ENCODE measurements at places on chromosomes 13 and 19.

GRCh38 chr13:58085819-58086218 is 454.3 kb downstream of the PCDH17 start:
- DNase-seq, result no peak

DNA sequence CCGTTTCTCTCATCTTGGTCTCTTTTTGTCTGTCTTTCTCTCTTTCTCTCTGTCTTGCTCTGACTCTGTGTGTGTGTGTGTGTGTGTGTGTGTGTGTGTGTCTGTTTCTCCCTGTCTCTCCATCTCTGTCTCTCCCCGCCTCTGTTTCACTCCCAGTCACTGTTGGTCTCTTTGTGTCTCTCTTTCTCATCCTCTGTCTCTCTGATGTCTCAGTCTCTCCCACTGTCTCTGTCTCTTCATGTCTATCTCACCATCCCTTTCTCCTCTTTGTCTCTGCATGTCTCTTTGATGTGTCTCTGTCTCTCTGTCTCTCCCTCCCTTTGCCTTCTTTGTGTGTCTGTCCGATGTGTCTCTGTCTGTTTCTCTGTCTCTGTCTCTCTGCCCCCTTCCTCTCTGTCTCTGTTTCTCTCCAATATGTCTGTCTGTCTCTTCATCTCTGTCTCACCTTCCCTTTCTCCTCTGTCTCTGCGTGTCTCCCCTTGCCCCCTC is 2.5 kb downstream of the NFIC start:
- DNase-seq, result no peak

DNA sequence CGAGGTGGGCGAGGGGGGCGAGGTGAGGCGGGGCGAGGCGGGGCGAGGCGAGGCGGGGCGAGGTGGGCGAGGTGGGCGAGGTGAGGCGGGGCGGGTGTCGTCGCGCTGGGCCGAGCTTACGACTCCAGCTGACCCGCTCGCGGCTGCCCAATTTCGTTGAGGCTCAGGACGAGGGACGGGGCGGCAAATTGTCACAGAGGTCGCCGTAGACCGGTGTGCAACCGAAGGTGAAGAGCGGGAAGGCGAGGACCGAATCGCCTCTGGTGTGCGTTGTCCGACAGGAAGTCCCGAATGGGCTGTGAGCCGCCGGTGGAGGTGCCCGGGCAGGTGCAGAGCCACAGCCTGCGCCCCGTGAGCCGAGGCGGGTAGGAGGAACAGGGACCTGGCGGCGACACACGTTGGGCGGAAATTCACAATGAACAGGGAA is at the start of gene LACC1:
TSS of gene LACC1 (plus strand) at position 150 of the 427 bp plus-strand sequence. CDS start 1,082 bp downstream, outside the sequence.
- peak; percentile 40 for DNase-seq

DNA sequence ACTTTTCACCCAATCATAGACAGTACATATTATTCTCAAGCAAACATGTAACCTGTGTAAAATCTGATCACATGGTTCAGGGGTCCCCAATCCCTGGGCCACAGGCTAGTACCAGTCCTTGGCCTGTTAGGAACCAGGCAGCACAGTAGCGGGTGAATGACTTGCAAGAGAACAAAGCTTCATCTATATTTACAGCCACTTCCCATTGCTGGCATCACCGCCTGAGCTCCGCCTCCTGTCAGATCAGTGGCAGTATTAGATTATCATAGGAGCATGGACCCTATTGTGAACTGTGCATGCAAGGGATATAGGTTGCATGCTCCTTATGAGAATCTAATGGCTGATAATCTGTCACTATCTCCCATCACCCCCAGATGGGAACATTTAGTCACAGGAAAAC is 133.1 kb downstream of the MAB21L1 start:
- no peak for DNase-seq

DNA sequence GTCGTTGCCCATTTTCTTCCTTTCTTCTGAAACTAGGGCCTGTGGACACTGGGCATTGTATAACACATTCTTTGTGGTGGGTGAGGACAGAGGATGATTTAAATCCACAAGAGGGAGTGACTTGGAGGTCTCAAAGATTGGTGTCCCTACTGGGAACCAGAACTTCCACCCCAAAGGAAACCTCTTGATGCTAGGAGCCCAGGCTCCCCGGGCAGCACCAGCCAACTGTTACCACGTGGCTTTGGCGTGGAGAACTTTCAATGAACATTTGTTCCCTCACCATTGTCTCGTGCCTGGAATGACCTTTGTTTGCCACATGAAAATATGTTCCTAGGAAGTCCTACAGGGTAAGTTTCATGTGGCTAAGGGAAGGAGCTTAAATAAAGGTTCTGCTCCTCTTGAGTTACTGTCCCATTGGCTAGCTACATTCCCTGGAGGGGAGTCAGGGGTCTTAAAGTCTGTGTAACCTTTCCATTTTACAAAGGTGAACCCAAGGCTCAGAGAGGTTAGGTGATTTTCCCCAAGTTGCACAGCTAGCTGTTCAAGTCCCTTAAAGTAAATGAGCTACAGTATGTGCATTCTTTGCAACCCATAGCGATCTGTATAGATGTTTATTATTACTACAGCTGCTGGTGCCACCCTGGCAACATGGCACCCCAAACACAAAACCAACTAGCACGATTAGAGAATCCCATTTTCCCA is 5.0 kb upstream of the CDX2 start:
- DNase-seq, result no peak

DNA sequence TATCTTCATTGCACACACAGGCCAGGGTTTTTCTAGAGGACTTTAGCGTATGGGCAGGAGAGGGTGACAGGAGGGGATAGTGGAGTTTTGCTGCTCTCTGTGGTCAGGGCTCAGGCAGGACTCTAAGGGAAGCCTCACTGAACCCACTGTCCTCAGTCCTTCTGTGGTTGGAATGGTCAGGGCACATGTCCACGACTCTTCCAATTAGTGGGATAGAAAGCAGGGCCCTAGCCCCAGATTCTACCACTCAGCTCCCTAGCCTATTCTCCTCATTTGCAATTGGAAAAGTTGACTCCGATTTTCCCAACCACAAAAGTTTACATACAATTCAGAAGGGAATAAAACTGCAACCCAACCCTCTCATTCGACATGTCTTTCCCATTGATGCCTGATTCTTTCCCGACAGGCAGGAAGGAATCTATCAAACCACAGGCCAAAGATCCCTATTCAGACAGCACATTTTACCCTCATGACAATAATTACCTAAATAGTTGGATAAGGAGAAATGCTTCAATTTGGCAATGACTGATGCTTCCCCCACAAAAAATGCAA is 38.2 kb downstream of the TGDS start:
- no peak for DNase-seq

DNA sequence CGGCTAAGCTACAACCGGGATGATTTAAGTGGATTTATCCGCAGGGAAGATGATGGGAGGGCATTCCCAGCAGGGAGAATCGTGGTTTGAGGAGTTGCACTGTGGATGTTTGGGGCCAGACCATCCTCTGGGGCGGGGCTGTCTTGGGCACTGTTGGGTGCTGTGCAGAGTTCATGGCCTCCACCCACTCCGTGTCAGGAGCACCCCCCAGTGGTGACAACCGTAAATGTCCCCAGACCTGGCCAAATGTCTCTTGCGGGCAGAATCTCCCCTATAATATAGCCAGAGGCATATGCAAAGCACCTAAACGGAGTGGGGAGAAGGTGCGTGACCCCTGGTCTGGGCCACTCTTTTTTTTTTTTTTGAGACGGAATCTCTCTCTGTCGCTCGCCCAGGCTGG is 40.2 kb downstream of the SMIM24 start:
- DNase-seq, result peak; percentile 83

DNA sequence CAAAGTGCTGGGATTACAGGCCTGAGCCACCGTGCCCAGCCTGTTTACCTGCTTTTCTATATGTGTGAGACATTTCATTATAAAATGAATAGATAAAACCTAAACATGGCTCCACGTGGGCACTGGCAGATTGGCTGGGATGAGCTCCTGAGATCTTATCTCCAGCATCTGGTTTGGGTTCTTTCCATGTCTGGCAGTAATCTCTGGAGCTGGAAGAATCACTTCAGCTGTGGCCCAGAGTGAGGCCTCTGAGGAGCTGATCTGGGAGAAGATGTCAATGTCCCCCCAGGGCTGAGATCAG is 5.5 kb upstream of the SULT2A1 start:
- DNase-seq, result peak; percentile 47

- no peak for DNase-seq
Measured at GRCh38 chr19:27676877-27677276, 1536.1 kb downstream of the UQCRFS1 start.

DNA sequence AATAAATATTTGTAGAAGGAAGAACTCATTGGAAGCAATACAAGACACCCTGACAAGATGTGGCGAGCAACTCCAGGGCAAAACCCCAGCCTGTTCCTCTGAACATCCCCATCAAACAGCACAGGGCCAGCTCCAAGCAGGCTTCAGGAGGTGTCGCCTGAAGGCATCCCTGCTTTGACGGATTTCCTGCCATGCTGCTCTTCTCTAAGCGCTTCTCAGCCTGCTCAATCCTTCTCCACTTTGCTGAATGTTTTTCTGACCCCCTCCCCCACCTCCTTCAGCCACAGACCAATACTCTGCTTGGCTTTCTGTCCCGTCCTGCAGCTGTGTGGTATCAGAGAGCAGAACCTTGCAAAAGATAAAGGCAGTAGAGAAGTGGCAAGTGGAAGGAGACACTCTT is 28.4 kb downstream of the C19orf81 start:
- no peak for DNase-seq

DNA sequence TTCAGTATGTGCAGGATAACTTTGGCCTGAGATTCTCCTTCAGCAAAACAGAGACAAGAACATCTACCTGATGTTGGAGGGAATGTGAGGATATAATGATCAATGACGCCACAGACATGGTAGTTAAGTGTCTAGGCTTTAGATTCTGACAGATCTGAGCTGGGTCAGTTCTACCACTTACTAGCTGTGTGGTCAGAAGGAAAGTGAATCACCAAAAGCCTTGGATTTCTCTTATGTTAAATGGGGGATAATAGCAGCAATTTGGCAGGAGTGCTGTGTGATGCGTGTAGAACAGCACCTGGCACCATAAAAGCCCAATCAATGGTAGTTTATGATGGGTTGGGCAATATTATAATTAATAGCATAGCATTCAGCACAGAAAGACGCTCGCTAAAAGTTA is 41.7 kb downstream of the RXFP2 start:
- no peak for DNase-seq

DNA sequence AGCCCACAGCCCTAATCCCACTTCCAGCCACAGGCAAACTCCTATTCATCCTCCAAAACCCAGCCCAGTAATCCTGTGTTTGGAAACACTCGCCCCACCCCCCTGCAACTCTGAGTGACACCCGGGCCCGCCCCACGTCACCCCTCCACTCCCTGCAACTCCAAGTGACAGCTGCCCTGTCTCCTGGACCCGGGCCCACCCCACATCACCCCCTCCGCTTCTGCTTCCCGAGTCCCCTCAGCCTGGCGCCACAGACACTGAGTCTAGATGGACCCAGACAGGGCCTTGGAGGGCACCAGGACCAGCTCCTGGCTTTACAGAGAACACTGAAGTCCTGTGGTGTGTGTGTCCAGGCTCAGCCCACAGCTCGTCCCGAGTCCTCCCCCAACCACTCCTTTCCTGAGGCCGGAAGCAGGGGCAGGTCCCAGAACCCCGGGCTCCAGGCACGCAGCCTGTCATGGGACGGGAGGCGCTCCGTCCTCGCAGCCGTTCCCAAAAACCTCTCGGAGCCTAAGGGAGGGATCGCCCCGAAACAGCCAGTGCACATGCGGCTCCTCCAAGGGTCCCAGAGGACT is 7.7 kb downstream of the REXO1 start:
- no peak for DNase-seq

GRCh38 chr19:41965106-41965505 is 6.0 kb upstream of the RABAC1 start:
- no peak for DNase-seq

GRCh38 chr19:10120538-10121189 is 965 bp upstream of the EIF3G start:
- no peak for DNase-seq

DNA sequence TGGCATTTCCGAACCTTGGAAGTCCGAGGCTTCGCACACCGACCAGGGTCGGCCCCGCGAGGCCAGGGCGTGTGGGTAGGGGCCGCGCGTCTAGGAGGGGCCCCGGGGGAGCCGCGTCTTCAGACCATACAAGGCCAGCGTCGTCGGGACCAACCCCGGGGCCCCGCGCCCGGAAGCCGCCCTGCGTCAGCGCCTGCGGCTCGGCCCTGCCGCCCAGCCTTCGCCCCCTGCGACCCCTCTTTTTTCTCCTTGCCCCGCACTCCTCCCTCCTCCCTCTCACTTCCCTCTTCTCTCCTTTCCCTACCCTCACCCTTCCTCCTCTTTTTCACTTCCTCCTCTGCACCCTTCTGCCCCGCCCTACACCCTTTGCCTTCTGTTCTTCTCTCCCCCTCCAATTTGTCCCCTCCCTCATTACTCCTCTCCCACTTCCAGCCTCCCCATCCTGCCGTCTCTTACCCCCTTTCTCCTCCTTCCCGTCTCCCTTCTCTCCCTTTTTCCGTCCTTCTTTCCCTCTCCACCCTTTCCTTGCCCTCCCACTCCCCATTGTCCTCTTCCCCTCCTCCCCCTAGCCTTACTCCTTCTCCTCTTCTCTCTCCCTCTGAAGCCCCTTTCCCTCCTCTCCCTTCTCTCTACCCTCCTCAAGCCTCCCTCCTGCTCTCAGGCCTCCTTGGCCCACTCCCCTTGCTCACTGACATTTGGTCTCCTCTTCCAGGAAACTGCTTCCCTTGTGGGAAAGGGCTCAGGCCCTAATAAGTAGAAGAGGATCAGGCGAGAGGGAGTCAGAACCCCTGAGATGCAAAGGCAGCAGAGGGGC is 2.2 kb upstream of the PLEKHG2 start:
- DNase-seq, result no peak

- peak; percentile 71 for DNase-seq
Measured at GRCh38 chr19:21202865-21203494, 61.1 kb downstream of the ZNF431 start.

DNA sequence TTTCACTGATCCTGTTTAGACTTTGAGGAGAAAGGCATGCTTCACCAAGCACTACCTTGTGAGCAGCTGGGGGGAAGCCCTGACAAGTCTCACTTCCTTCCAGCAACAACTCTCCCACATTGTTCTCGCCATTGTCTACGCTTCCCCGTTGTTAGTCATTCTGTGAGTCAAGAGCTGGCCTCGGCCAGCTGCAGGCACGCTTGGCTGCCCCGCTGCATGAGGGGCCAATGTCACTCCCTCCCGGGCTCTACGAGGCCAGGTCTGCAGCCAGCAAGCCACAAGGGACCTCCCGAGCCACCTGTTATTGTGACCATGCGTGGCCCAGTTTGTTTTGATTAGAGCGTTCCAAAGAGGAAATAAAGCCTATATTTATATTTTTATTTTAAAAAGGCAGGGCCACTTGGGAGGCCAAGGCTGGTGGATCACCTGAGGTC is 220.9 kb downstream of the FOXO1 start:
- no peak for DNase-seq

All from D341Med (cell line).